Left renal cortex interstitium (tissue), 4 donors: ENCODE measurements at places on chromosomes 2 and 18. TPM values are rescaled to one million over a fixed set of nuclear protein-coding genes. Genes with fewer than 3 reads are reported as not detected.

The TRAF3IP1 gene
- 20.0 TPM for polyA plus RNA-seq

The MDH1B gene
- polyA plus RNA-seq, result 17.1 TPM

The MOGAT1 gene
- not detected for polyA plus RNA-seq

DNA sequence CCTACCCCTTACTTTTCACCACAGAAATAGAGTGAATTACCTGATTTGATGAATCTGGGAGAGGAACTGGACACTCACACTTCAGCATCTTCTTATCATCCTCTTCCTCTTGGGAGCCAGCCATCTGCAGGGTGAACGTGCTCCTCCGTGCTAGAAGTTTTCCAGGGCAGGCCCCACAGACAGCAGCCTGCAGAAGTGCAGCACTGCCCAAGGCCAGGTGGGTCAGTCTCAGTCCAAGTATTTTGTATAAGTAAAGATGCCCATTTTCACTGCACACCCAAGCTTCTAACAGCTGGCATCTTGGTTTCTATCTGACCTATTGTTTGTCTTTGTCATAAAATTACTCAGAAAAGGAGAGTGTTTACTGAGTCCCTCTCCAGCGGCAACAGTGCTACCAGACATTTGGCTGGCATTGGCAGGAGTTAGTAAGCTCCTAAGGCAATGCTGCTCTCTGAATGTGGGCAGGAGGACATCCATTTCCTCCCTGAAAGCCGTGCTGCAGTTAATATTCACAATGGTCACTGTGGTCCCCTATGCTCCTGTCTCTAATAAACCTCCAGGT, 222.6 kb upstream of the CTAGE1 start:
- no peak for DNase-seq

- no peak for DNase-seq
These were observed 9.4 kb downstream of the REV1 start for GRCh38 chr2:99480390-99480789.

DNA sequence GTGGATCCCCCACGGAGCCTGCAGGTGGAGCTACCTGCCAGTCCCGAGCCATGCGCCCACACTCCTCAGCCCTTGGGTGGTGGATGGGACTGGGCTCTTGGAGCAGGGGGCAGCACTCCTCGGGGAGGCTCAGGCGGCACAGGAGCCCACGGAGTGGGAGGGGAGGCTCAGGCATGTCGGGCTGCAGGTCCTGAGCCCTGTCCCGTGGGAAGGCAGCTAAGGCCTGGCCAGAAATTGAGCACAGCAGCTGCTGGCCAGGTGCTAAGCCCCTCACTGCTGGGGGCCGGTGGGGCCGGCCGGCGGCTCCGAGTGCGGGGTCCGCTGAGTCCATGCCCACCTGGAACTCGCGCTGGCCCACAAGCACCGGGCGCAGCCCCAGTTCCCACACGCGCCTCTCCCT, 91.7 kb upstream of the ACVR1 start:
- no peak for DNase-seq

GRCh38 chr18:58792086-58792485, 72.6 kb upstream of the ZNF532 start:
- no peak for DNase-seq

DNA sequence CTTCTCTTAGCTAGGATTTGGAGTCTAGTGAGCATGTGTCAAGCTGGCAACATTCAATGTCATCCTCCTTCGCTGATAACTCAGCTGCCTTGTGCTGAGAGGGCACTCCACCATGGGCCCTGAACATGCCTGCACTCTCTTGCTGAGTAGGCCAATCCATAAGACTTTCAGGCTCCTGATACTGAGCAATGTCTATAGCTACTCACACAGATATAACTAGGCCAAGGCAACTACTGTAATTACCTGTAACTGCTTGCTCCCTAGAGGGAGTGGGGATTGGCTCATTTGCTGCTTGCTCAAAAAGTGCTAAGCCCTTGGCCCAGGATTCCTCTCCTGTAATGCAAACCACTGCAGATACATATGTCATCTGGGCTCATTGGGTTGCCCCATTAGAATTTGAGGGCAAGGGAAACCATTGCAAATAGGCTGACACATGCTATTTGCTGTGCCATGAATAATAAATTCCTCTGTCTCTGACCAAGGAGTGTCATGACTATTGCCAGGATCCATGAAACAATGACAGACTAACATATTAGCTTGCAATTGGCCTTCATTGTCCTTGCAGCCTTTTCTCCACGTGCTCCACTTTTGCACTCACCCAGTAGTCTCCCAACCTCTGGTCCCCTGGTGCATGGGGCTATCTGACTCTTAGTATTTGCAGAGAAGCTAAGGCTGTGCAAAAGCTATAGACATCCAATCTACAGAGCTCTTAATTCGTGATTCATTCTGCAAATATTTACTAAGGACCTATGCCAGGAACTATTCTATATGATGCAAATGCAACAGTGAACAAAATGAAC, 36.9 kb upstream of the BMPR2 start:
- DNase-seq, result no peak

DNA sequence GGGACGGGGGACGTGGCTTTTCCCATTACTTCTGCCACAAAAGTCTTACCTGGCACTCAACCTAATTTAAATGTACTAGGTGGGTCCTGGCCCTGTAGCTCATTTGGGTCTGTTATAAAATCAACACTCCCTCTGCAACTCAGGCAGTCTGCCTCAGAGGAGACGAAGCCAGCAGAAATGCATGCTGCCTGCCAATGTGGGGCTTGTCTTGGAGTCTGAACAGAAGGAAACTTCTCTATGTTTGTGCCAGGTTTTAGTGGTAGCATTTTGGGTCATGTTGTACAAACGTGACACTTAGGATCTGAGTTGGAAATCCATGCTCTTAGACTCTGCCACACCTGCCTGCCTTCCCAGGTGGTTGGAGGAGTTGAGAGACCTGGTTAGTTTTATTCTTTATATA, 292.5 kb upstream of the FAM98A start:
- DNase-seq, result no peak

DNA sequence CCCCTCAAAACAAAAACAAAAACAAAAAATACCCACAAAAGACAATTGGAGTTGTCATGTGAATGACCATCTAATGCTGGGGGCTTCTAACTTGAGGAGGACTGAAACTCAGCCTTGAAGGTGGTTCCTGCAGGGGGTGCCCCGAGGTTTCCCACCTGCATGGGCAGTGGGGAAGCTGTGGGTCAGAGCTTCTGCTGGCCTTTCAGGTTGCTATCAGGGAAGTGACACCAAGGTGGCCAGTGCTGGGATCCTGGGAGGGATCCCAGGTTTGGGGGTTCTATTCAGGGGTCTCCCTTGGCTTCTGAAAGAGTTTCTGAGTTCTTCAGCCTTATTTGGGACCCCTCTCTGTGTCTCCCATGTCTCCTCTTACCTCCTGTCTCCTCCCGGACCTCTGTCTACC, 62.8 kb downstream of the LDLRAD4 start:
- no peak for DNase-seq

DNA sequence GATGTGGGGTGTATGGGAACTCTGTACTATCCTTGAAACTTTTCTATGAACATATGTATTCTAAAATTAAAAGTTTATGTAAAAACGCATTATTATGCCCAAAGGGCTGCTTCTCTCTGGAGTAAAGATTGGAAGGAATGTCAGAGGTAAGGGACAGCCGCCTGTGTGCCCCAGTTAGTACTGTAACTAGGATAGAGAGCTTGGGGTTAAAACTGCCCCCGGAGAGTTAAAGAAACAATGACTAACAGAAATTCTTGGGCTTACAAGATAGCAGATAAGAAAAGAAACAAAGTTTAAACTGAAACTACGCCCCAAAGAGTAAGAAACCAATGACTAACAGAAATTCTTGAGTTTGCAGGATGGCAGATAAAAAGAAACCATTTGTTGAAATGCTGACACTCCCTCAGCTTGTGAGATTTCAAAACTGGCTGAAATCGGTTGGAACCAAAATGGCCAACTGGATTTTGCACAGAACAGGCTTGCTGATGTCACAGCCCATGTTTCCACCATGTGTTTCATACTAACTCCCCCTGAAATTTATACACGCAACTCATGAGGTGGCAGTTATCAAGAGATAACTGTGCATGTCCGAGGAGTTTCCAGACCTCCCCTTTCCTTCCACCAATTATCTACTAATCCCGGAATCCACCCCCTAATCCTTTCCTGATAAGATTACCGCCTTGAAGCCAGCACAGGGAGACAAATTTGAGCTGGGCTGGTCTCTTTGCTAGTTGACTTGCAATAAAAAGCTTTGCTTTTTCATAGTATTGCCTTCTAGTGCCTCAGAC, 8.7 kb upstream of the TXNDC2 start:
- DNase-seq, result no peak

- DNase-seq, result no peak
These were observed 722.3 kb downstream of the RNF144A start for GRCh38 chr2:7639476-7639875.

DNA sequence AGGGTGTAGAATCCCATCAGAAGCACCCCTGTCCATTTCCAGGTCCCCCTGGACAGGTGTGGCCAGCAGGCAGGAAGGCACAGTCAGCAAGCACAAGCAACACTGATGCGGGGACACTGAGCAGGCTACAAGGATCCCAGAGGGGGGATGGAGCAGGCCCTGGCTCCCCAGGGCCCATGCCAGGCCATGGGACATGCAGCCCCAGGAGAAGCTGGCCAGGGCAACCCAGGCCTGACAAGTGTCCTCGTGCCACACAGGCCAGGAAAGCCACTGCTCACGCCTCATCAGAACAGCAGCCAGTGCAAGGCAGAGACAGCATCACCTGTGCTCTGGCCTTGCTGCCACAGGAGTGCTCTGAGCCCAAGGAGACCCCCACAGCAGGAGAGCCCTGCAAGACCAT, 14.1 kb upstream of the GPC1 start:
- no peak for DNase-seq

- DNase-seq, result no peak
These were observed 927.3 kb upstream of the CDH2 start for GRCh38 chr18:29104227-29104626.
